ENCODE measurements at places on chromosomes 4 and X. TPM values are rescaled to one million over a fixed set of nuclear protein-coding genes. Genes with fewer than 3 reads are reported as not detected.

DNA sequence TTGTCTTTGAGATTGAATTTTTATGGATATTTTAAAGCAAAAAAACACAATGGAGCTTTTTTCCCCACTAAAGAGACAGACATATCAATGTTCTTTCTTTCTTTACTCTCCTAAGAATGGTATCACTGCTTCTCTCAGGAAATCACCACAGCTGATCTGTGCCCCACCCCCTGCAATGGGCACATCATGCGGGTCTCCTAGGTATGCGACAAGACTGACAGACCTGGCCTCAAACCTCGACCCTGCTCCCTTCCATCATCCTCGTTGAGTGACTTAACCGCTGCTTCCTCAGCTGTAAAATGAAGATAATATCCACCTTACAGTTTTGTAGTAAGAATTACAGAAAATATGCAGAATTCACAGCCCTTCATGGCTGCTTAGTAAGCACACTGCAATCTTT is 58.3 kb downstream of the LEF1 start:
- no peaks in the 10 kb centered on the region for H3K36me3 ChIP-seq
- H3K27ac ChIP-seq, result no peak overlapping the region
- no peak for DNase-seq
- peaks cover 11% of the 10 kb centered on the region for H3K4me1 ChIP-seq
- H3K4me3 ChIP-seq, result no peak overlapping the region

DNA sequence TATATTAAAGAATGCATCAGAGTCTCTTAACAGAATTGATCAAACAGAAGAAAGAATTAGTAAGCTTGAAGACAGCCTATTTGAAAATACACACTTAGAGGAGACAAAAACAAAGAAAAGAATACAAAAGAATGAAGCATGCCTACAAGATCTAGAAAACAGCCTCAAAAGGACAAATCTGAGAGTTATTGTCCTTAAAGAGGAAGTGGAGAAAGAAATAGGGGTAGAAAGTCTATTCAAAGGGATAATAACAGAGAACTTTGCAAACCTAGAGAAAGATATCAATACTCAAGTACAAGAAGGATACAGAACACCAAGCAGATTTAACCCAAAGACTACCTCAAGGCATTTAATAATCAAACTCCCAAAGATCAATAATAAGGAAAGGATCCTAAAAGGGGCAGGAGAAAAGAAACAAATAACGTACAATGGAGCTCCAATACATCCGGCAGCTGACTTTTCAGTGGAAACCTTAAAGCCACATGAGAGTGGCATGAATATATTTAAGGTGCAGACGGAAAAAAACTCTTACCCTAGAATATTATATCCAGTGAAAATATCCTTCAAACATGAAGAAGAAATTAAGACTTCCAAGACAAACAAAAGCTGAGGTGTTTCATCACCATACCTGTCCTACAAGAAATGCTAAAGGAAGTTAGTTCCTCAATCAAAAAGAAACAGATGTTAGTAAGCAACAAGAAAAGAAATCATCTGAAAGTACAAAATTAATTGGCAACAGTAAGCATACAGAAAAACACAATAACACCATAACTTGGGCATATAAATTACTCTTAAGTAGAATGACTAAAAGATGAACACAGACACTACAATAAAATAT is 36.1 kb downstream of the LRBA start:
- H3K4me3 ChIP-seq, result no peak overlapping the region
- H3K36me3 ChIP-seq, result peaks cover 8% of the 10 kb centered on the region
- H3K4me1 ChIP-seq, result peaks cover 9% of the 10 kb centered on the region
- no peak for DNase-seq

Gene SPANXC
- total RNA-seq, result not detected

DNA sequence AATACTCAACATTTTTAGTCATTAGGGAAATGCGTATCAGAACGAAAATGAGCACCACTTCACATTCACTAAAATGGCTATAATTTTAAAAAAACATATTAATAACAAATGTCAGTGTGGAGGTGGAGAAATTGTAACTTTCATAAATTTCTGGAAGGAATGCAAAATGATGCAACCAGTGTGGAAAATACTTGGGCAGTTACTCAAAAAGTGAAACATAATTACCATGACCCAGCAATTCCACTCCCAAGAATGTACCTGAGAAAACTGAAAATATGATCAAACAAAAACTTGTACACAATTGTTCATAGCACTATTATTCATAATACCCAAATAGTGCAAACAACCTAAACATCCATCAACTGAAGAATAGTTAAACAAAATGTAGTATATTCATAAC is 76.1 kb upstream of the FAM241A start:
- DNase-seq, result no peak
- no peak overlapping the region for H3K27ac ChIP-seq
- peaks cover 6% of the 10 kb centered on the region for H3K27me3 ChIP-seq
- no peak overlapping the region for H3K4me3 ChIP-seq
- no peaks in the 10 kb centered on the region for H3K36me3 ChIP-seq
- no peaks in the 10 kb centered on the region for H3K4me1 ChIP-seq

GRCh38 chr4:127214931-127215330 is 417.8 kb upstream of the INTU start:
- no peaks in the 10 kb centered on the region for H3K36me3 ChIP-seq
- H3K27ac ChIP-seq, result no peak overlapping the region
- H3K27me3 ChIP-seq, result no peaks in the 10 kb centered on the region
- peaks cover 91% of the 10 kb centered on the region for H3K4me1 ChIP-seq

GRCh38 chr4:75658876-75659275 is 14.3 kb downstream of the G3BP2 start:
- H3K27me3 ChIP-seq, result no peaks in the 10 kb centered on the region
- peaks cover 7% of the 10 kb centered on the region for H3K4me1 ChIP-seq
- peaks cover 34% of the 10 kb centered on the region for H3K36me3 ChIP-seq
- no peak for DNase-seq
- no peak overlapping the region for H3K4me3 ChIP-seq

DNA sequence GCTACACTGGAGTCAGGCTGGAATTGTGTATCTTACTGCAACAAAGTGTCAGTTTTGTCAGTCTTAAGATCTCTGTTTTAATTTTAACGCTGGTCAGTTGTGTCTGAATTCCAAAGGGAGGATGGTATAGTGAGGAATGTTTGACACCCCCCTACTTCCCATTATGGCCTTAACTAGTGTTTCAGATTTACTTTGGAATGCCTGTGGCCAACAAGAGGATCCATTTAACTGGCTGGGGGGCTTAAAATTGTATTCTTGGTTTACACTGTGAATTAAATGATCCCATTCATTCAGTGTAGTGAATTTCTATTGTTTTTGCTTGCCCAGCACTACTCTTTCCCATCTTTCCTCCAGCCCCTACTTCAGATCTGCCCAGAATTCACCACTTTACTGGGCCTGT is 75.8 kb upstream of the IQCM start:
- no peak for DNase-seq
- no peak overlapping the region for H3K27ac ChIP-seq
- H3K36me3 ChIP-seq, result no peaks in the 10 kb centered on the region

DNA sequence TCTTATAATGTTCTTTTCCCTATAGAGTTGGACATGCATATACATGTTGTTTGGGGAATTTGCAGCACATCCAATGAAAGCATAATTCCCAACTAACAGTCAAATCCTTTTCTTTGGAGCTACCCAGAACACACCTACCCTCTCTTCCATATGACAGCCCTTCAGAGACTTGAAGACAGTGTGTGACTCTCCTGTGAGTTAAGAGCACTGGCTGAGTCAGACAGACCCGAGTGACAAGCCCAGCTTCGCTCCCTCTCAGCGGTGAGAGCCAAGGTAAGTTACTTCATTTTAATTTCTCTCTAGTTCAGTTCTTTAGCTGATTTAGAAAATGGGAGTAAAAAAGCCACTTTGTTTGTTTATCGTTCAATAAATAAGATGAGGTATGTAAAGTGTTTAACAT is 86.3 kb downstream of the RTL9 start:
- DNase-seq, result no peak
- no peak overlapping the region for H3K27ac ChIP-seq
- H3K36me3 ChIP-seq, result no peaks in the 10 kb centered on the region
- H3K27me3 ChIP-seq, result peaks cover 70% of the 10 kb centered on the region
- no peaks in the 10 kb centered on the region for H3K4me1 ChIP-seq

- H3K27me3 ChIP-seq, result no peaks in the 10 kb centered on the region
- peak overlapping the region; percentile 55 for H3K27ac ChIP-seq
- peaks cover 3% of the 10 kb centered on the region for H3K36me3 ChIP-seq
- no peak for DNase-seq
These were observed 152.4 kb upstream of the SPIN4 start for GRCh38 chrX:63503541-63503940.

DNA sequence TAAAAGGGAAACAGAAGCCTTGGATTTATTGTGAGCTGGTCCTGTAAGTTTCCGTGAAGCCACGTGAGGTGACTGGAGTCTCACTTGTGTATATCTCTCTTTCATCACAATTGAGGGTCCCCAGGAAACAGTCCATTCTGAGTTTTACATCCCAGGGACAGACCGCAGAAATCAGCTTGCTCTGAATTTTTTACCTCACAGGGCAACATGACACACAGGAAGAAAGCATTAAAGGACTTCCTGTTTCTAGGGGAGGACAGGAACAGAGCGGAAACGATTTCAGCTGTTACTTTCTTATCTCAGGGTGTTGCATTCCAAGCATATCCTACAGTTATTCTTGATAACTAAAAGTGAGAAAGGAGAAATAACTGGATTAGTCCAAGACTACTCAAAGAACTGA is 553.5 kb downstream of the TRAM1L1 start:
- H3K36me3 ChIP-seq, result no peaks in the 10 kb centered on the region
- H3K4me3 ChIP-seq, result no peak overlapping the region
- no peaks in the 10 kb centered on the region for H3K4me1 ChIP-seq

Gene ARHGAP6
- 4.2 TPM for total RNA-seq

Gene NXF2B
- not detected for total RNA-seq

DNA sequence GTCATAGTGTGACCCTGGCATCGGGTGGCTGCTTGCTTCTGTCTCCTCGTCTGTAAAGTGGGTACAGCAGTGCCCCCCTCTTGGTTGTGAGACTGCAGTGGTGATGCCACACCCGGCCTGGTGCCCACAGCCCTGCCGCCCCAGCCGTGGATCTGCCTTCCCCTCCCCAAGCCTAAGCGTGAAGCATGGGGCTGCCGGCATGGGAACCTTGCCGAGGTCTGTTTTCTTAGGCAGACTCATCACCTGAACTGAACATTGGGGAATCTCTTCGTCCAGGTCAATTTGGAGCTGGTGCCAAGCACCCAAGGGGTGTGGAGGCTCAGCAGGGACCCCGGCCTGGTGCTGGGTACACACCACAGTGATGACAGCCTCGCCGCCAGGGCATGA is 108.4 kb downstream of the PSAPL1 start:
- DNase-seq, result no peak
- no peaks in the 10 kb centered on the region for H3K27me3 ChIP-seq
- H3K4me1 ChIP-seq, result peaks cover 29% of the 10 kb centered on the region
- no peaks in the 10 kb centered on the region for H3K36me3 ChIP-seq

Gene PTCHD1
- 0.05 TPM for total RNA-seq

- H3K4me3 ChIP-seq, result peak overlapping the region; percentile 78
- peaks cover 45% of the 10 kb centered on the region for H3K27me3 ChIP-seq
- H3K27ac ChIP-seq, result no peak overlapping the region
- DNase-seq, result no peak
These were observed 507 bp downstream of the MFAP3L start for GRCh38 chr4:170025523-170026252.

Gene MGARP
- total RNA-seq, result 5.2 TPM

GRCh38 chrX:141936080-141936479 is 32.4 kb downstream of the MAGEC1 start:
- no peak overlapping the region for H3K27ac ChIP-seq
- no peak overlapping the region for H3K4me3 ChIP-seq
- no peak for DNase-seq
- no peaks in the 10 kb centered on the region for H3K36me3 ChIP-seq
- no peaks in the 10 kb centered on the region for H3K27me3 ChIP-seq

- peaks cover 7% of the 10 kb centered on the region for H3K4me1 ChIP-seq
- H3K4me3 ChIP-seq, result peak overlapping the region; percentile 48
- H3K27ac ChIP-seq, result no peak overlapping the region
- H3K36me3 ChIP-seq, result no peaks in the 10 kb centered on the region
- no peak for DNase-seq
These were observed 2108.9 kb upstream of the TENM3 start for GRCh38 chr4:180134091-180134866.

Data from osteocyte (in vitro differentiated cells).